ENCODE measurements at places on chromosomes 1 and 21.

- no peak for DNase-seq
These were observed 15.4 kb upstream of the LCE5A start for GRCh38 chr1:152495066-152495675.

DNA sequence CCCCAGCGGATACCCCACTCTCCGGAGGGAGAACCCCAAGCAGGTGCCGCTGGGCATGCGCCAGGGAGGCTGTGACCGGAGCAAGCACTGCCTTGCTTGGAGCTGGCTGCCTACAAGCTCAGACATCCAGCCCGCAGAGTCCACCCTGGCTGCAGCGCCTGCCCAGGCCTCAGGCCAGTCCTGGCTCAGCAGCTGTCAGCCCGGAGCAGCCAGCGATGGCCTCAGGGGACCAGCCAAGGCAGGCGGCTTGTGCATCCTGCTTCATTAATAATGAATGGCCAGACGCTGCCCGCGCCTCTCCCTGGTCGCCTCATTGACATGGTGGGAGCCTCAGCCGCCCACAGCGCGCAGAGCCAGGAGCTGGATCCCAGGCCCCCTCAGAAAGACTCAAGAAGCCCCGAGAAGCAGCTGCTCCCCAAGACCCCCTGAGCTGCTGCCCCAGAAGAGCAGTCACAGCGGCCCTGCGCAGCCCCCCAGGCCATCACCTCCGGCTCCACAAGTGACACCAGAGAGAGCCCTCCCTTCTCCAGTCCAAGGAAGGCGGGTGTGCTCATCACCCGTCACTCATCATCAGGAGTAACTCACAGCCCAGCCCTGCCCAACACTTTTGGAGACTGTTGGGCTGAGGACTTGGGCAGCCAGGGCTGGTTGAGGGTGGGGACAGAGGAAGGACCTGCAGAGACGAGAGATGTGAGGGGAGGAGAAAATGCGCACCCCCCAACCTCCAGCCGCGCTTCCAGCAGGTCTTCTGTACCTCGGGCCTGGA is 19.6 kb downstream of the KCNAB2 start:
- no peak for DNase-seq

- DNase-seq, result no peak
These were observed 16.0 kb downstream of the ELOA start for GRCh38 chr1:23759277-23759676.

DNA sequence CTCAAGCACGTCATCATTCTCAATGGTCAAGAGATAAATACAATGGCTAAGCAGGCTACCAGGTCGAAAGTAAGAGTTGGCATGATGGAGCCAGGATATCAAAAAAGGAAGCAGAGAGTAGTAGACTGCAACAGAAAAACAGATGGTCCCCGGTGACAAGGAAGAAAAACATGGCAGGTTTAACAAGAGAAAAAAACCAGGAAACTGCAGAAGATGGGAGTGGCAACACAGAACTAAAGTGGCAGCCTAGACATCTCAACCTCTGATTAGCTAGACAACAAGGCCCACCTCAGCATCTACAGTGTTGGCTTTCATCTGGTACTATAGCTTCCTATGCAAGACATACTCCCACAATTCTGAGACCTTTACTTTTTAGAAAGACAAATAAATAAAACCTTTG is 3.1 kb downstream of the UBR4 start:
- no peak for DNase-seq

- peak; percentile 64 for DNase-seq
These were observed at the start of gene TMCO4 for GRCh38 chr1:19799230-19800075. Gene TMCO4 (minus strand): TSS chr1:19799916. CDS start chr1:19780758, 19,158 bp downstream.

- no peak for DNase-seq
These were observed 57.4 kb upstream of the CITED4 start for GRCh38 chr1:40919475-40920011.

DNA sequence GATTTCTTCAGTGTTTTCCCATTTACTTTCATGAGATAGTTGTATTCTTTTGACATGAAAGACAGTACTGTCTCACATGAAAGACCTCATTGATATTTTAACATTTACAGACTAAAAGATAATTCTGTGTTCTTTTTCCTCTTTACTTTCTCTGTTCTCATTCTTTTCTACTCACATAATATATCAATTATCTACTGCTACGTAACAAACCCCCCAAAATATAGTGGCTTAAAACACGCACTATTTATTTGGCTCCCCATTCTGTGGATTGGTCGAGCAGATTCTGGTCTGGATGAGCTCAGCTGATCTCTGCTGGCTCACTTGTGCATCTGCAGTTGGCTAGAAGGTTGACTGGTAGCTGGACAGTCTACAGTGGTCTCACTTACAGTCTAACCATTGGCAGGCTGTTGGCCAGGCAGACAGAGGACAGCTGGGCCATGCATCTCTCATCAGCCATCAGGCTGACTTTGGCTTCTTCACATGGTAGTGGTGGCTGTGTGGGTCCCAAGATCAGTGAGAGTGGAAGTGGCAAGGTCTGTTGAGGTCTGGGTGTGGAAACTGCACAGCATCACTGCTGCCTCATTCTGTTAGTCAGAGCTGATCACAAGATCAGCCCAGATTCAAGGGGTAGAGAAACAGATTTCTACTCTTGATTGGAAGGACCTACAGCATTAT is 63.2 kb downstream of the MPZL1 start:
- DNase-seq, result no peak

- no peak for DNase-seq
These were observed 381.2 kb downstream of the PTPRC start for GRCh38 chr1:199020051-199020450.

All from activated naive CD4-positive, alpha-beta T cell treated with anti-CD3 and anti-CD28 coated beads, Interleukin-2, amount 50 U/mL, for 72 hours (primary cell).